ENCODE measurements at places on chromosomes 5 and 9. TPM values are rescaled to one million over a fixed set of nuclear protein-coding genes. Genes with fewer than 3 reads are reported as not detected.

- no peak for DNase-seq
Observed at GRCh38 chr5:143338658-143339366, 64.7 kb downstream of the NR3C1 start.

GRCh38 chr5:137708796-137709559 is 26.9 kb downstream of the KLHL3 start:
- no peak for DNase-seq

DNA sequence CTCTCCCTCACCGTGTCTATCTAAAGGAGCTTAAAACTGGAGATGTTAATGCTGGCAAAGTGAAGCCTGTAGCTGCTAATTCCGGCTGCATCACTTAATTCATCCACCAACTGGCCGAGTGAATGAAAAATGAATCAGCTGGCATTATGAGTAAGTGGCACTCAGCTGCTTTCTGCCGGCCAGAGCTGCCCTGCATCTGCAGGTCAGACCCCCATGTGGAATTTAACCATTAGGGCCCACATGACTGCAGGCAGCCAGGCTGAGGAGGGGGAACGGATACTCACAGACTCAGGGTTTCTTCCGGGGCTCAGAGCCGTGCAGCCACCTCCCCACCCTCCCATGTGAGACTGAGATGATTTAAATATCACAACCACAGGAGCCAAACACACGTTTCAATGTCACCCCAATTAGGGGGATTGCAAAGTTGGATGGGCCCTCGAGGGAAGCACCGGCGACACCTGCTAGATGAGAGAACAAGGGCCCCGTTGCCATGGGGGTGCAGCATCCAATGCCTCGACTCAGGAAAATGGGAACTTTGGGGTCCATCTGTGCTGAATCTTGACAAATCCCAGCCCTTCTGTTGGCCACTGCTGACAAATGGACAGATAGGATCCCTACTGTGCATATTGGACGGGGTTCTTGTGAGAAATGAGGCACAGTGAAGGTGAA is 115.6 kb upstream of the ALDH1B1 start:
- no peak for DNase-seq

The FLT4 gene
- 7.2 TPM for total RNA-seq

The CCIN gene
- 0.17 TPM for total RNA-seq

GRCh38 chr9:21281275-21281674 is 23.8 kb downstream of the IFNA5 start:
- DNase-seq = no peak
